Dermis blood vessel endothelial cell (primary cell): ENCODE measurements at places on chromosomes 6 and 20. TPM values are rescaled to one million over a fixed set of nuclear protein-coding genes. Genes with fewer than 3 reads are reported as not detected.

- peak; percentile 48 for DNase-seq
Measured at GRCh38 chr6:16136621-16137450, 8.0 kb downstream of the MYLIP start.

DNA sequence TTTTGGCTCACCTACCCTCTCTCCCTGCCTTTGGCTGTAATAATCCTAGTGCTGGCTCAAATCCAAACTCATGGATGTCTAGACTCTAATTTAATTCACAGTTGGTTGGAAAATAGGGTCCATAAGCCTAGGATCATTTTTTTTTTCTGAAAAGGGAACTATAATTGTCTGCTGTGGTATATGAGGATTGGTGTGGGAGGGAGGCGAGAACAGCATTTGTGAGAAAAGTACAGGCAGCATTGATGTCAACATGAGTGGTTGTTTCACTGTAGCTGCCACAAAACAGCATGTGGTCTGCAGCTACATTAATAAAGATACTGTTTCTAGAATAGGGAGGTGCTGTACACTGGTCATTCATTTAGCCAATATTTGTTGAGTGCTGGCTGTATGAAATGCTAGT is 18.6 kb upstream of the POLR1H start:
- no peak for DNase-seq

GRCh38 chr6:2947445-2947844 is 23.9 kb downstream of the SERPINB6 start:
- no peak for DNase-seq

GRCh38 chr20:21101932-21102575 is 4.1 kb downstream of the LINC00237 start:
- DNase-seq, result peak; percentile 5

GRCh38 chr20:49851231-49851705 is 38.6 kb downstream of the SLC9A8 start:
- no peak for DNase-seq

The SLC22A3 gene
- under 0.01 TPM in 1 of 2 replicates, not detected in the other for total RNA-seq

The GATA5 gene
- total RNA-seq, result not detected in 2 replicates

The INSM1 gene
- not detected in 2 replicates for total RNA-seq
